ENCODE measurements at places on chromosomes 16 and 17.

DNA sequence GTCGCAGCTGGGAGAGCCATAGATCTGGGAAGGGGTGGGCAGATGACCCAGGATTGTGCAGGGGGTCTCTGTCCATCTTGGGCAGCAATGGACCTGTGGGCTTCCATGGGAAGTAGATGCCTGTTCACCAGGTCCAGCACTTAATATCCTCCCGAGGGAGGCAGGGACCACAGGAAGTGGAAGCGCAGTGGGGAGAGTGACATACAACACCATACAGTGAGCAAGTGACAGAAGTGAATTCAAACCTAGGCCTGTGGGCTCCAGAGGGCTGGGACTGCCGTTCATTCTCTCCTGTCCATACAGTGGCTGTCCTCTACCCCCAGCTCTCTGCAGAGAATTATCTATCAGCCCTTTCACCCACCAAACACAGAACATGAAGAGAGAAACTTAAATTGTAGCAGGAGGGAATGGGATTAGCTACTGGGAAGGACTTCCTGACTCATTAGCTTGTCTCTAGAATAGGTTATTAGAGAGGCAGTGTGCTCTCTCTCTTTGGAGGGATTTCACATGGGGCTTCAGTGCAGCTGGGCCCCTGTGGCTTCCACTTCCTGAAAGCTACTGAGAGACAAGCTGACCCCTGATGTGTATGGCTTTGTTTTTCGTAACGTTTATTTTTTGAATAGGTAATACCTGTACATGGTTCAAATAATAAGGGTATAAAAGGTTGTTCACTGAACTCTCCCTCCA, 13.1 kb upstream of the SEZ6 start:
- no peak for DNase-seq

GRCh38 chr17:81129289-81129688, 36.0 kb upstream of the PVALEF start:
- no peak for DNase-seq

DNA sequence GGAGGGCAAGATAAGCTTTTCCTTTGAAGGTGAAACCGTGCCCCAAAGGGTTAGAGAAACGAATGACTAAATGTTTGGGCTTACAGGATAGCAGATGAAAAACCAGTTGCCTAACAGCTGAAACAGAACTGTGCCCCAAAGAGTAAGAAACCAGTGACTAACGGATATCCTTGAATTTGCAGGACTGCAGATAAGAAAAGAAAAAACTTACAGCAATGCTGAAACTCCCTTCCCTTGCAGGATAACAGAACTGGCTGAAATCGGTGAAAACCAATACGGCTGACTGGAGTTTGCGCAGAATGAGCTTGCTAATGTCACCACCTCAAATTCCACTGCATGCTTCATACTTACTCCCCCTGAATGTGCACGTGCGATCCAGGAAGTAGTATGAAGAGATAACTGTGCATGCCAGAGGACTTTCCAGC, 175.2 kb upstream of the NLRP1 start:
- no peak for DNase-seq

- DNase-seq = no peak
Measured at GRCh38 chr16:2841606-2842339, 11.7 kb downstream of the ZG16B start.

DNA sequence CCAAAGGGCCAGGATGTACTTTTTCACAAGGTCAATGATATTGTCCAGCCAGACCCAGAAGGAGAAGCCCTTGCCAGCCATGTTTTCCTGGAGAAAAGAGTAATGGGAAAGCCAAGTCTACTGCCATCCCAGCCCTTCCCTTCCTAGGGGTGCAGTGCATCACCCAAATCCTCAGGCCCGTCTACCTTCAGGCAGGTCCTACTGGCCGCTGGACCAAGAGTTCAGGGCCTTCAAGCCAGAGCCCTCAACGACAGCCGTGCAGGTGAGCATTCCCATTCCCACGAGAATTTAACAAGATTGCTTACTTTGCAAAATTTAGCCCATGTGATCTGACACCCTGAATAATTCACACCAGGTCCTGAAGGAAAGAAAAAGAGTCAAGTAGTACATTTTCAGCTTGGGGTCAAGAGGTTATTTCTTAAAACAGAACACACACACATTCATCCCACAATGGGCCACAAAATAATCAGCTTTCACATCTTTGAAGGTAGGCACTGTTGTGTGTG, 35.0 kb downstream of the STAT5A start:
- DNase-seq = no peak

GRCh38 chr17:59815965-59816364, 76.8 kb downstream of the TUBD1 start:
- DNase-seq = no peak

GRCh38 chr17:80364091-80364691, 50.8 kb upstream of the ENDOV start:
- no peak for DNase-seq

- peak; percentile 60 for DNase-seq
Measured at GRCh38 chr16:3129137-3130131, 5.4 kb upstream of the ZNF213 start.

DNA sequence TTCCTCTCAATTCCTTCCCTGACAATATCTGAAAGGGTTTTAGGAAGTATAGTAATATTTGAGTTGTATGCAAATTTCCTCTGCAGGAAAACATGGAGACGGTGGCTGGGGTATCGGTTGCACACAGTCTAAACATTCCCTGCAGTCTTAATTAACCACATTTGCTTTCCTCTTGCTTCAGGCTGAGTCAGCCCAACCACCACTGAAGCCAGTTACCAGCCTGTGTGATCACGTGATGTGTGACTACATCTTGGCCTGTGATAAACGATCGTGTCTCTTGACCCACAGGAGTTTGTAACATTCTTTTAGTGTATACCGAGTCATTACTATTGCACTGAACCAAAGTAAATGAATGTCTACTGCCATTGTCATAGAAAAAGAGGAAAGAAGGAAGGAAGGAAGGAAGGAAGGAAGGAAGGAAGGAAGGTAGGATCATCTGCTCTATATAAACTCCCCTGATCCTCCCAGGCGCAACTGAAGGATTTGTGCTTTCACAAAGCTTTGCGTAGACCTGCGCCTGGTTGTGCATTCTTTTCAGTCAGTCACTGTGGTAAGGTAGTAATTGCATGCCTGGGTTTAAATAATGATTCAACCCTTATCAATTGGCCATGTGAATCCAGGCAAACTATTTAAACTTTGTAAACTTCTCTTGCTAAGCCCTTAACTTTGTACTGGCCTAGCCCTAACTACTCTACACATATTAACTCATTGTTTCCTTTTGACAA, 280.6 kb upstream of the SALL1 start:
- DNase-seq = no peak

DNA sequence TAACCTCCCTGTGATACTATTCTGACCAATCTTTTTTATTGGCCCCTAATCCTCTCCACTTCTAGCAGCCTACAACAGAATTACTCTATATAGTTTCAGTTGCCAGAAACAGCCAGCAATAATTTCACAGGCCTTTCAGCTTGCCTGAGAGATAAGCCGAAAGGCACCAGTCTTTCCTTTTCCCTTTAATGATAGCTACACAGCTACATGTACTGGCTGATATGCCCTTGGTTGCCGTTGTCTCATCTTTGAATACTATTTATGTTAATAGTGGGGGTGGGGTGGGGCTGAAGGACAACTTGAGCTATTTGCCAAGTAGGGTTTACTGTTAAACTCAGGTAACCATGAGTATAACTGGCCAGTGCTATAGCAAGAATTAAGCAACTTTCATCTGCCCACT, 35.8 kb upstream of the RASL10B start:
- no peak for DNase-seq

GRCh38 chr17:49630113-49630900, 47.6 kb downstream of the SPOP start:
- no peak for DNase-seq

Data from stimulated activated CD8-positive, alpha-beta memory T cell treated with anti-CD3 and anti-CD28 coated beads, Interleukin-15, amount 100 ng/mL, for 48 hours (primary cell).